ENCODE measurements at places on chromosomes 12 and 14. TPM values are rescaled to one million over a fixed set of nuclear protein-coding genes. Genes with fewer than 3 reads are reported as not detected.

Gene DDX23
- 70.0 TPM for total RNA-seq

Gene GOLGA3
- 91.0 TPM for total RNA-seq

Gene CCNB1IP1
- 27.6 TPM for total RNA-seq

Gene EPYC
- not detected for total RNA-seq

Gene SERPINA9
- not detected for total RNA-seq

Gene KCNC2
- total RNA-seq: not detected

Gene TESPA1
- 0.75 TPM for total RNA-seq

Gene CACNA1C
- 5.5 TPM for total RNA-seq

Gene CLEC9A
- total RNA-seq: 0.39 TPM

Gene CACNA2D4
- 9.3 TPM for total RNA-seq
